ENCODE measurements at places on chromosomes 5 and 9. TPM values are rescaled to one million over a fixed set of nuclear protein-coding genes. Genes with fewer than 3 reads are reported as not detected.

The BHMT2 gene
- total RNA-seq: not detected

The SPINK13 gene
- not detected for total RNA-seq

The SPINK6 gene
- total RNA-seq: not detected

The DMRT3 gene
- not detected for total RNA-seq

DNA sequence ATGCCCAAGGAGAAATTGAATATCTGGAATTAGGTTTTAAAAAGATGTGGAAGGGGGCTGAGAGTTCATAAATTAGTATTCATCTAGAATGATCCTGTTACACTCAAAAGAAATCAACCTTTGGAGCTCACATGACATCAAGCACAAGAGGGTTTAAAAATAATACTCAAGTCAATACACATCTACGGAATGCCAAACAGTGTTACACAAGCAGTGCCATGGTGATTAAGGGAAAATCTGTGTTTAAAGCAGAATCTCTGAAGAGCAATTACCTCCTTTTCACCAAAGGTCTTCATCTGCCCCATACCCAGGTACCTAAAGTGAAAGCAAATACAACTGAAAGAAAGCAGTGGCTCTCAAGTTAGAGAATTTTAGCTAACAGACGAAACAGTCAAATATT, 261.6 kb downstream of the NFIB start:
- DNase-seq: no peak

GRCh38 chr5:179595916-179596315, 27.6 kb downstream of the HNRNPH1 start:
- DNase-seq: no peak

DNA sequence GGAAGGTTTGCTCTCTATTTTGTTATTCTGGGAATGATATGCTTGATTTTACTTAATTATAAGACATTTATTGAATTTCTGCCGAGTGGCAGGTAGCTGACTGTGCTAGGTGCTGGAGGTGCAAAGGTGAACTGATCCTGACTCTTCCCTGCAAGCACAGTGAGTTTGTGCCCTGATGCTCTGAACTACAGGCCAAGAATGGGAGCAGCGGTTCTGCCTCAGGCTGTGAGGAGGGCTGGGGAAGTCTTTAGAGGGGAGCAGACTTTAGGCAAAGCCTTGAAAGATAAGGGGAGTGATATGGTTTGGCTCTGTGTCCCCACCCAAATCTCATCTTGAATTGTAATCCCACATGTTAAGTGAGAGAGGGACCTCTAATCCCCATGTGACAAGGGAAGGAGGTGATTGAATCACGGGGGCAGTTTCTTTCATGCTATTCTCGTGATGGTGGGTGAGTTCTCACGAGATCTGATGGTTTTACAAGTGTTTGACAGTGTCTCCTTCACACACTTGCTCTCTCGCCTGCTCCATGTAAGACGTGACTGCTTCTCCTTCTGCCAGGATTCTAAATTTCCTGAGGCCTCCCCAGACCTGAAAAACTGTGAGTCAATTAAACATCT, 73.1 kb downstream of the NDFIP1 start:
- DNase-seq: no peak

Measured in PC-9 (cell line).